ENCODE measurements at places on chromosomes 16 and 17.

- DNase-seq, result no peak
Observed at GRCh38 chr17:54157542-54157941, 334.8 kb downstream of the KIF2B start.

GRCh38 chr17:31467502-31468256, 76.2 kb downstream of the RAB11FIP4 start:
- no peak for DNase-seq

DNA sequence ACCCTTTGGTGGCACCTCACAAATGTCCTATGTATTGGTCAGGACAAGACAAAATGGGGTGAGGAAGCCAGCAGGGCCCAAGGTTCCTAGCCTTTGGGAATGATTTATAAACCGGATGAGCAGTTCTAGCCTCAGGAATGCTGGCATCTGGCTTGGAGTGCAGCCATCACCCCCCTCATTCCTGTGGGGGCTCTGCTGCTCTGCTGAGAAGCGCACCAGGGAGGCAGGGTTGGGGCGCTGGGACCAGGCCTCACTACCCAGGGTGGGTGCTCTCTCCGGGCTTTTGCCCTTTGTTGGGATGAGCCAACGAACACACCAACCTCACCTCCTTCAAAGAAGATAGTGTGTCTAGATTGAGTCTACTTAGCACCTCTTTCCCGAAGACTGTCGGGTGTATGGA, 39.2 kb downstream of the TMEM11 start:
- no peak for DNase-seq

GRCh38 chr16:23857881-23858269, 22.1 kb downstream of the PRKCB start:
- DNase-seq, result no peak

- DNase-seq, result no peak
Observed at GRCh38 chr16:22366889-22367288, 7.5 kb downstream of the CDR2 start.

DNA sequence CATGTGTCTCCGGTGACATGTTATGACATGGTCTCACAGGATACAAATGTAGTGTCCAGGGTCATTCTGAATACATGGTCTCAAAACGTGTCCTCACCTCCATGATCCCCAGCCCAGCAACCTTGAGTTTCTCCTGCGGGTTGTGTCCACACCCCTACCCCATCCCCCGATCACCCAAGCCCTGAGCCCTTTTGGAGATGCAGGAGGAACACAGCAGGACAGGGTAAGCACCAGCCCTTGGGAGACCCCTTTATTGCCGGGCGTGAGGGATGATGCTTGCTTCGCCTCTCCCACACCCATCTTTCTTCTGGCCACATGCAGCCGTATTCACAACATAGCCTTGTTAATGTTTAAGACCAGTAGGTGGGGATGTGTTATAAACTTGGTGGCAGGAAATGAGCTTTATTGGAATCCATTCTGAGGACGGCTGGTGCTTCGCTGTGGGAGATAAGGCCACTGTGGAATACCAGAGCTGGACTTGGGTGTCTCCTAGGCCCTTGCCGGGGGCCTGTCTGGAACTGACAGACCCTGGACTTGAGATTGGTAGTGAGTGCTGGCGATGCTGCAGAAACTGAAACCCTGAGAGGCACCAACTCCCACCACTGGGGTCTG, 5.5 kb downstream of the TMEM132E start:
- DNase-seq, result no peak

DNA sequence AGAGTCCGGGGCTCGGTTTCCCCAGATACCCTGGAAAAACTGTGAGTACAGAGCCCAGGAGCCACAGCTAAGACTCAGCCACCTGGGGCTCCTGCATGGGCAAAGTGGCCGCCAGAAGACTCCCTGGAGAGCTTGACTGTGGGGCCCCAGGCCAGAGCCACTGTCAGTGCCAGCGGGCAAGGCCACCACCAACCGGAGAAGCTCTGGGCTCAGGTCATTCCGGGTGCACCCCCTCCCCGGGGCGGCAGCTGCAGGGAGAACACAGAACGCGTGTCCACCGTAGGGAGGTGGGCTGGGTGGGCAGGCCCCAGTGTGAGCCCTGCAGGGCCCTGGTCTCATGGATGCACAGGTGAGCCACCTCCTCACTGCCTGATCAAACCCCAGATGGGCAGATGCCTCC, 22.3 kb upstream of the RBFOX3 start:
- DNase-seq, result peak; percentile 57

DNA sequence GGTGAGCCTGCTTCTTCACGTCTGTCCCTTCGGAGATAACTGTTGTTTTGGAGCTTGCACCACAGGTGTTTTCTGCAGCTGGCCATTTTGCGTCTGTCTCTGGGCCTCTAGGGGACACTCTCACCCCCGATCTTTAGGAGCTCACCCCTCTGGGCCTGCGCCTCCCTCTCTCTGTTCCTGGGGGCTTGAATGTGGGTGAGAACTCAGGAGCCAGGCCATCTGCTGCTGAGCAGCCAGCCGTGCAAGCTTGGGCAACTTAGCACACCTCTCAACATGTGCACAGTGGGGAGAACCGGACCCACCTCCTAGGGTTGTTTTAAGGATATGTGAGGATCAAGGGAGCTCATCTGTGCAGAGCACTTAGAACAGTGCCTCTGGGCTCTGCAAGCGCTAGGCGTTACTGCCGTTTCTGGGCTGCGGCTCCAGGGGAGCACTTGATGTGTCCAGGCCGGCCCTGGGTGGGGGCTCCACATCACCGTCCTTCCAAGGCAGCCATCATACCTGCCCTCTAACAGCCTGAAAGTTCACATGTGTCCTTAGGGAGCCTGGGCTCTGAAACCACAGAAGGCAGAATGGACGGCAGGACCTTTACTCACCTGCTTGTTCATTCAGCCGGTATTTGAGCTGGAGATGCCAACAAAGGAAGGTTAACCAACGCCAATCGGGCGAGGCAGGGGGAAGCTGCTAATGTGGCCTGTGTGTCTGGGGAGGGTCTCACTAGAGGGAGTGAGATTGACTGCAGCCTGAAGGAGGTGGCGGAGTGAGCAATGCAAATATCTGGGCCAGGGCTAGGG, 66.3 kb downstream of the MRC2 start:
- DNase-seq, result no peak

GRCh38 chr16:31452631-31453106, 6.6 kb upstream of the ARMC5 start:
- no peak for DNase-seq
